ENCODE measurements at places on chromosomes 6 and 20.

GRCh38 chr20:4018023-4018748 lies 2.8 kb upstream of the RNF24 start:
- no peak for DNase-seq

- peak; percentile 76 for DNase-seq
Measured at GRCh38 chr20:23441850-23442313, 2.4 kb downstream of the CSTL1 start.

GRCh38 chr6:20238688-20239587 lies 26.7 kb upstream of the MBOAT1 start:
- no peak for DNase-seq

GRCh38 chr6:40528051-40528450 lies 59.1 kb downstream of the LRFN2 start:
- DNase-seq: no peak

- DNase-seq: no peak
Measured at GRCh38 chr20:44074252-44075151, 112.5 kb downstream of the JPH2 start.

DNA sequence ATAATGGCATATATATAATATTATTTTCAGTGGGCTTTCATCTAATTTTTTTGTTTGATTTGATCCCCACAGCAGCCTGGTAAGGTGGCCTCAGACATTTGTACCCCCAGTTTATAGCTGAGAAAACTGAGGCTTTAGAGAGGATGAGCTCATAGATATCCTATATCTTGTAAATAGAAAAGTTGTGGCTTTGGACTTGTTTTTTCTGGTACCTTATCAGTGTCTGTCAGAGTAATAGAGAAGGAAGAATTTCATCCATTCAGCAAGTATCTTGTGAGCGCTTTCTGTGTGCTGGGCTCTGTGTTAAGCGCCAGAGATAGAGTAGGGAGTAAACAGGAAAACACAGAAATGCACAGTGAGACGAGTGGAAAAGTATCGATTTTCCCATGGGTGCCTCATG lies 27.9 kb downstream of the TAF11 start:
- no peak for DNase-seq

GRCh38 chr6:151131324-151132007 lies 108.3 kb upstream of the AKAP12 start:
- no peak for DNase-seq

DNA sequence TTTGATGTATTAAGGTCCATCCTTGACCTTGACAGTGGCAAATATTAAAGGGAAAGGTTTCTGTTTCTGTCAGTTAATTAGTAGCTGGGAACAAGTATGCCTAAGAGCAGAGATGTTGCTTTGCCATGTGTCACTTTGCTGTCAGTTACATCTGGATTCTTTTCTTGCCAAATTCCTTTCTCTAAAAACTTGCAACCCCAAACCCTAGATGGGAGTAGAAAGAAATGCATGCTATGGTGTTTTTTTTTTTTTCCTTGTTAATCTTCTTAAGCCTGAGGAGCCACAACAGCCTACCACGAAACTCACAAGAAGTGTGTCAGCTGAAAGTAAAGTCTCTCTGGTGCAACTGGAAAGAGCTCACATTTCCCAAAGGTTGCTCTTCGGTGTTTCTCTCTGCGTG lies 18.0 kb upstream of the CLDN20 start:
- DNase-seq: no peak

DNA sequence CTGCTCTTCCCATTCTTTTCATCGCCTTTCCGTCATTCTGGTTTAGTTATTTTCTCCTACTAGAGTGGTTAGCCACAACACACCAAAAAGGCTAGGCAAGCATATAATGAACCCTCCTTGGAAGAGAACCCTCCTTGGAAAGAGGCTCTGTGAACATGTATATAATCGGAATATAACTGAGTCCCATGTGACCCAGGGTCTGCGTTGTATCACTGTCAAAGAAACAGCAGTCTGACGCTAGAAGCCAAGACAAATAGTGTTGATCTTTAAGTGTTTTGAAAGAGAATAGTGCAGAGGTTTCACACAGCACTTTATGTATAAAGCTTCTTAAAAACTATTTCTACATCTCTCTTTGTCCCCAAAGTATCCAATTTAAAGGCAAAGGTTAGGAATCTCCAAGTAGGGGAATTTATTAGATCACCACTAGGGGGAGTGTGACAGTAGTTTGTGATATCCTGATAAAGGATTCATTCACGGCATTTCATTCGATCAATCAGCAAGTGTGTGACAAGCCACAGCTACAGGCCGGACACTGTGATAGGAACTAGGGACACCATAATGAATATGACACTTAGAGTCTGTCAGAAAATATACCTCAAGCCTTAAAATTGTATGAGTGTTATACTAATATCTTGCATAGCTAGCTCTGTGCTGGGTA lies 395.3 kb downstream of the CD109 start:
- DNase-seq: no peak

DNA sequence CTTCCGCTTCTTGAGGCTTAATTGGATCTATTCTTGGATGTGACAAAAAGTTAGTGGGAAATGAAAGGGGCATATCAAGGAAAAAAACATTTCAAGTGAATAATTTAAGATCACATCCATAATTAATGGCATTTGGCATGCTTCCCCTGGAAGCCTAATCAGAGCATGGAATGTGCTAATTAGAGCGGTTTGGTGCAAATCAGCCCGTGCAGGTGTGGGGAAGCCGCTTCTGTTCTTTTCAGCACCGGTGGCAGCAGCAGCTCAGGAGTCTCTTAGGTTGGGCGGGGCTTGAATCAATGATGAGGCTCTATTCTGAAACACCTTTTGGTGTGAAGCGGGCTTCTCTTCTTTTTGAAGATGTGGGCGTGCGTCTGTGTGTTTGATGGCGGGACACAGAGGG lies 301.2 kb downstream of the LRFN2 start:
- DNase-seq: no peak

- DNase-seq: no peak
Measured at GRCh38 chr6:22804620-22805261, 235.4 kb downstream of the HDGFL1 start.

DNA sequence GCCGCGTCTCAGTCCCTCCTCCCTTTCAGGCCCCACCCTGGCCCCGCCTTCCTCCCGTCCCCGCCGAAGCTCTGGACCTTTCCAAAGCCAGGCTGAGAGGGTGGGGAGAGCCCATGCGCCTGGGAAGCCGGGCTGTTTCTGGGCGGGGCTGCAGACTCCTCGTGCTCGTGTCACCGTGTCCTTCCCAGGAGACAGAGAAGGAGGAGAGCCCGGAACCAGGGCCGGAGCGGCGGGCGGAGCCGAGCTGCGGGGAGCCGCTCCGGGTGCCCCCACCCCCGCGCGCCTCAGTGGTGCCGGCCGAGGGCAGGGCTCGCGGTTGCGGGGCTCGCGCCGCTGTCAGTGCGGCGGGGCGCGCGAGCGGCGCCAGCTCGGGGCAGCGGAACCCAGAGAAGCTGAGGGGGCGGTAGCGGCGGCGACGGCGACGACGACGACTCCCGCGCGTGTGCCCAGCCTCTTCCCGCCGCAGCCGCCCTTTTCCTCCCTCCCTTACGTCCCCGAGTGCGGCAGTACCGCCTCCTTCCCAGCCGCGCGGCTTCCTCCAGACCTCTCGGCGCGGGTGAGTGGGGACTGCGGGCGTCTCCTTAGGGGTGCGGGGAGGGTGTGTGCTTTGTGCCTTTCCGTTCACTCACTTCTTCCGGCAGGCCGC lies at the start of gene RALY:
Gene RALY, plus strand, starts transcription at position 336 of the 646 bp plus-strand sequence. CDS start 78,164 bp downstream, outside the sequence.
- DNase-seq: peak; percentile 99

GRCh38 chr20:53901064-53901463 lies 169.3 kb downstream of the BCAS1 start:
- DNase-seq: no peak

DNA sequence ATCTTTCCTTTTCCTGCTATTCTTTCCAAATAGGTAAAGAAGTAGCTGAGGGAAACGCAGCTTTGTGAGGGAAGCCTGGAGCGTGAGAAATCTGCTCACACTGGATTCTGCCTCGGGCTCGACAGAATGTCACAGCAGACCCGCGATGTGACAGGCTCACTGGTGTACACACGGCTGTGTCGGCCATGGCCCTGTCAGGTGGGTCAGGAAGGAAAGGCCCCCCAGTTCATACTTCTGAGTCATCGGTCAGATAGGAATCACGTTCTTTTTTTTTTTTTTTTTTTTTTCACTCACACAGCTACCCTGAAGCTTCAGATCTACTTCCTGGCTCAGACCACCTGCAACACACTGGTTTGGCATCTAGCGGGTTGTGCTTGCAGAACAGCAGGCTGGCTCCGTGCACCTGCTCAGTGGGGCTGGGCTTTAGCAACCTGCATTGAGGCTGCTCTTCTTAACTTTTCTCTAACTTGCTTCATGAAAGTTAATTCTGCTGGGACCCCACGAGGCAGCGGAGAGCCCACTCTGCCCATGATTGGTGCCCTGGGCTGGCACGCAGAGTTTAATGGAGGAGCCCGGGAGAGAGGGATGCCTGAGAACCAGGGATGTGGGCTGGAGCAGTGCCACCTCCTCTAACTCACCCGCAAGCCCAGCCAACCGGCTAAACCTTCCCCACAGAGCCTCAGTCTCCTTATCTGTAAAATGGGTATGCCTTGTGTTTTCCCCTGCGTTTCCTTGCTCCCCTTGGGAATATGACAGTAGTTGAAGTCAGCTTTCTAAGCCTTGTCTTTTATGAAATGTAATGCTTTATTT lies 61.5 kb upstream of the FNDC1 start:
- DNase-seq: peak; percentile 93

- DNase-seq: no peak
Measured at GRCh38 chr6:125804264-125804663, 13.5 kb downstream of the NCOA7 start.

- DNase-seq: no peak
Measured at GRCh38 chr6:27879837-27880236, 32.4 kb downstream of the OR2B2 start.

- DNase-seq: no peak
Measured at GRCh38 chr6:39282774-39283173, 31.4 kb downstream of the KCNK17 start.

DNA sequence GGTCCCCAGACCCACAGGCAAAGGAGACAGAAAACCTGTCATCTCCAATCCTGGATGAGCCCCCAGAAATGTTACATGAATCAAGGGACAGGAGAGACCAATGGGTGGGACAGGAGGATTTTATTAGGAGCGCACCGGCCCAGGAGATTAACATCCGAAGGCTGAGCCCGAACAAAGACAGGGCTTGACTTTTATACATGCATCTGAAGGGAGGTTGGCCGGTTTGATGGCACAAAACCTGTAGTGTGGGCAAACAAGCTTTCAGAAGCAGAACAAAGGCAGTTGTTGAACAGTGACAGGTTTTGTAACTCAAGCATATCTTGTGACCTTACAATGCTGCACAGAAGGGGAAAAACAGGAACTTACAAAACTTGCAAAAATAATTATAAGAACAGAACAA lies 83.9 kb upstream of the GPR6 start:
- DNase-seq: no peak

DNA sequence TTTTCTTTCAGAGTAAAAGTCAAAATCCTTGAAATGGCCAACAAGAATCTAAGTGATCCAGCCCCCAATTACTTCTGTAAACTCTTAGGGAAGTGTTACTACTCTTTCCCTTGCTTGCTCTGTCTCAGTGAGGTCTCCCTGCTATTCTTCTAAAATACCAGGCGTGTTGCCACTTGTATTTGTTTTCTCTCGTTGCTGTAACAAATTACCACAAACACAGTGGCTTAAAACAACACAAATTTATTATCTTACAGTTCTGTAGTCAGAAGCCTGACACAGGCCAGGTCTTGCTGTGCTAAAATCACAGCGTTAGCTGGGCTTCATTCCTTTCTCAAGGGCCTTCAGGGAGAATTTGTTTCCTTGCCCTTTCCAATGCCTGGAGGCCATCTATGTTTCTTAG lies 59.9 kb downstream of the HECA start:
- DNase-seq: no peak

- DNase-seq: no peak
Measured at GRCh38 chr6:138229663-138230179, 11.4 kb upstream of the PBOV1 start.

DNA sequence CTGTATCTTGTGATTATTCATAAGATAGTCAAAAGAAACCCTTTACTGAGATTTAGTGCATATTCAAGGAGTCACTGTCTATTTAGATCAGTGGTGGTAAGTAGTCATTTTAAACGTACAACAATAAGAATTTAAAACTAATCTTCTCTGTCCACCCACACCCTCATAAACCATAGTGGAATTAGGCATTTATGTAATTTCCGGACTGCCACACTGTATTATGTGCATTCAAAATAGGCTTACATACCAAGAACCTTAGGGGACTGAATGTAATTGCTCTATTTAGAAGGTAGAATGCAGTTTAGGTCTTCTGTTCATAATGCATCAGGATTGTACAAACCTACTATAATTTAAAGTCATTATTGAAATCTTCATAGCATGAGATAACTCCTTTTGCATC lies 685.4 kb downstream of the TENT5A start:
- DNase-seq: no peak

GRCh38 chr6:52010145-52010544 lies 77.3 kb downstream of the PKHD1 start:
- DNase-seq: no peak

- no peak for DNase-seq
Measured at GRCh38 chr6:139019722-139020121, 8.8 kb upstream of the ABRACL start.

DNA sequence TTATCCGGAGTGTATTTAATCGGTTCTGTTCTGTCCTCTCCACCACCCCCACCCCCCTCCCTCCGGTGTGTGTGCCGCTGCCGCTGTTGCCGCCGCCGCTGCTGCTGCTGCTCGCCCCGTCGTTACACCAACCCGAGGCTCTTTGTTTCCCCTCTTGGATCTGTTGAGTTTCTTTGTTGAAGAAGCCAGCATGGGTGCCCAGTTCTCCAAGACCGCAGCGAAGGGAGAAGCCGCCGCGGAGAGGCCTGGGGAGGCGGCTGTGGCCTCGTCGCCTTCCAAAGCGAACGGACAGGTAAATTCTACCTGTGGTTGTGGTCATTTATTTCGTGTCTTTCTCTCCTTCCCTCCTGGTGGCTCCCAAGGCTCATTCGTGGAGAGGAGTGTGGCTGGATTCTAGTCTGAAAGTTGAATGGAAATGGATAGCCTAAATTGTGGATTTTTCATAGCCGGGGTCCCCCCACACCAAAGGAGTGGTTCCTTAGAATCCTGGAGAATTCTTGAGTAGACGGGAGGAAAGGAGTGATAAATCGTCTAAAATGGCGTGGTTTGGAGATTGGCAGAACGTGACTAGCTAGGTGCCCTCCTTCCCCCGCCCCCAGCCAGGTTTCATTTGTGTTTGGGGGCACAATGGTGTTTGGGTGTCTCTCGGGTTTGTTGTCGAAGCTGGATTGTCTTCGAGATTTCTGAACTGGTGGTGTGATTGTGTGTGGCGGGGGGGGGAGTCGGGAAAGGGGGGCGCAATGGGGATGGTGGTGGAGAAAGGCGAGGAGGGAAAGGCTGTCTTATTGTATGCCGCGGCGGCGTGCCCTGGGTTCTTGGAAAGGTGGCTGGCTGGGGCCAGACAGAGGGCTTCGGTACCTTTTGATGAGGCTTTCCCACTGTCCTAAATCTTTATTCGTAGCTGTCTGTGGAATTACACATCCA lies 673 bp downstream of the MARCKS start:
- peak; percentile 86 for DNase-seq

GRCh38 chr20:23823621-23824324 lies 2.8 kb downstream of the CST2 start:
- DNase-seq: no peak

Data from spleen (tissue), 13 donors.